HCT116 (cell line): ENCODE measurements at places on chromosomes 5 and 9. TPM values are rescaled to one million over a fixed set of nuclear protein-coding genes. Genes with fewer than 3 reads are reported as not detected.

Gene LCN9
- not detected for total RNA-seq

Gene TLE1
- 17.3 TPM for total RNA-seq

GRCh38 chr5:52867809-52868208, 80.1 kb downstream of the ITGA1 start:
- H3K27me3 ChIP-seq: no peaks in the 10 kb centered on the region
- H3K27ac ChIP-seq: no peak overlapping the region
- no peaks in the 10 kb centered on the region for H3K4me1 ChIP-seq

GRCh38 chr9:88641456-88642240, 106.7 kb downstream of the NXNL2 start:
- H3K4me1 ChIP-seq: no peaks in the 10 kb centered on the region
- H3K27me3 ChIP-seq: peaks cover 7% of the 10 kb centered on the region; the same call in 1 of the 2 replicates
- no peak overlapping the region for H3K27ac ChIP-seq
- no peak for DNase-seq
- H3K36me3 ChIP-seq: no peaks in the 10 kb centered on the region
- no peak overlapping the region for H3K4me3 ChIP-seq

DNA sequence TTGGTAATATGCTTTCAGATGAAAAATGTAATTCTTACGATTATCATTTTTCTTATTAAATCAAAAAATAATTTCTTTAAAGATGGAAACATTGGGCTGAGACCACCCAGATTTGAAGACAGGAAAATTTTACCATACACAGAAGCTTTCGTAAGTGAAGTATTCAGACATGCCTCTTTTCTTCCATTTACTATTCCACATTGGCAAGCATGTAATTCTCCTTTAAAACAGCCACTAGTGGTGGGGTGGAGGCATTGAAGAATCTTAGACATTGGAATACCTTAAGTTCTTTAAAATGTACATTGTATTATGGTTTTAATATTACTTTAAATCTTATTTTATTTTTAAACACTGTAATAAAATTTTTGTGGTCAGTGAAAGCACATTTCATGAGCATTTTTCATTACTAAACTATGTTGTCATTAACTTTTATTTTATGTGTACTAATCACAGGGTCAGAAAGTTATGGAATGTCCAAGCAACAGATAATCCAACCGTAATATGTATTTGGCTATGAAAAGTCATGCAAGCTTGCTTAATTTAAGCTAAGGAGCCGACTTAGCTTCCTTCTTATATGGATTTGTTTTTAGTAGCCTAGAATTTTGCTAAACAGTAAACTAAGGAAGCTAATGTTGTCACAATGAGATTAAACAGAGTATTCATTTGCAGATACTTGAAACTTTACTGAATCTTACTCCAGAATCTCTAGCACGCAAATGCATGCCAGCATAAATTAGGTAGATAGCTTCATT, 97.4 kb upstream of the ALDH1A1 start:
- H3K4me1 ChIP-seq: no peaks in the 10 kb centered on the region
- no peak overlapping the region for H3K27ac ChIP-seq
- H3K27me3 ChIP-seq: no peaks in the 10 kb centered on the region

- H3K36me3 ChIP-seq: no peaks in the 10 kb centered on the region
- H3K4me1 ChIP-seq: no peaks in the 10 kb centered on the region
- no peak overlapping the region for H3K4me3 ChIP-seq
- no peak overlapping the region for H3K27ac ChIP-seq
- no peak for DNase-seq
Measured at GRCh38 chr9:102521097-102521755, 473.9 kb upstream of the CYLC2 start.

GRCh38 chr5:19140276-19140675, 847.7 kb downstream of the CDH18 start:
- H3K36me3 ChIP-seq: no peaks in the 10 kb centered on the region
- no peaks in the 10 kb centered on the region for H3K4me1 ChIP-seq
- H3K27me3 ChIP-seq: no peaks in the 10 kb centered on the region
- no peak overlapping the region for H3K27ac ChIP-seq
- no peak for DNase-seq

Gene SPATA31E1
- total RNA-seq: not detected

Gene CCDC192
- total RNA-seq: not detected

DNA sequence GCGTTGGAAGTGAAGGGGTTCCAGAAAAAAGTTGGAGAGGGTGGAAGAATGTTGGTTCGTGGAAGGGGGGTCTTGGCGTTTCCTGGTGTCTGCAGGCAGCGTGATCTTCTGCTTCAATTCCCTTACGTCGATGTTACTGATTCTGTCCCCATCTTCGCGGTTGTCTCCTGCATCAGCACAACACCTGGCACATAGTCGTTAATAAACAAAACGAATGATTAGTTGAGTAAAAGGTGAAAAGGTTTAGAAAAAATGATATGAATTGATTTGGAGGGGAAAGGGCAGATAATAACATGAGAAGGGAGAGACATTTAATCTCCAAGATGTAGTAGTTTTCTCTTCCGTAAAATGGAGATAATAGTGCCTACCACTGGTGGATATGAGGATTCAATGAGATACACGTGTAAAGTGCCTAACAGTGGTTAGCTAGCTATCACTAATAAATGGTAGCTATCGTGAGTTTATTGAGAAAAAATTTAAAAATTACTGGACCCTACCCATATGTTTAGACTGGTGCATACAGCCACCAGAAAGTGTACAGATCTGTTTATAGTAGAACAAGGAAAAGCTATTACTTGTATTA, 556 bp downstream of the MTREX start:
- peaks cover 18% of the 10 kb centered on the region for H3K4me1 ChIP-seq
- H3K27ac ChIP-seq: peak overlapping the region; percentile 93
- no peaks in the 10 kb centered on the region for H3K36me3 ChIP-seq
- no peak for DNase-seq
- no peaks in the 10 kb centered on the region for H3K27me3 ChIP-seq
- H3K4me3 ChIP-seq: peak overlapping the region; percentile 89

DNA sequence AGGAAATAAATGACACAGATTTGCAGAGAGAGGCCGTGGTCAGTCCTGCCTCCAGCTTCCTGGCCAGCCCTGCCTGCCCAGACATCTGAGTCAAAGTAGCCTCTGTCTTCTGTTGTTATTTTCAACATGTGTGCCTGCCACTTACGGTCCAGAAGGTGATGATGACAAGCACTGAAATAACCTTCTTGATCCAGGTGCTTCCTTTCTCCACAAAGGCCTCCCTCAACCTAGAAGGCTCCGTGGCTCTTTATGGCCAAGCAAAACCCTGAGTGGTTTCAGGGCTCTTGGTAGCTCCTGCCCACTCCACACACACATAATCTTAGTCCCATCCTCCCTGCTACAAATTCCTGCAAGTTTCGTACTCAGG, 34.1 kb upstream of the SLC6A19 start:
- no peaks in the 10 kb centered on the region for H3K27me3 ChIP-seq
- H3K27ac ChIP-seq: no peak overlapping the region
- H3K4me1 ChIP-seq: no peaks in the 10 kb centered on the region; the same call in 1 of the 2 replicates

Gene NTRK2
- not detected for total RNA-seq

Gene TRAF1
- total RNA-seq: 1.7 TPM

DNA sequence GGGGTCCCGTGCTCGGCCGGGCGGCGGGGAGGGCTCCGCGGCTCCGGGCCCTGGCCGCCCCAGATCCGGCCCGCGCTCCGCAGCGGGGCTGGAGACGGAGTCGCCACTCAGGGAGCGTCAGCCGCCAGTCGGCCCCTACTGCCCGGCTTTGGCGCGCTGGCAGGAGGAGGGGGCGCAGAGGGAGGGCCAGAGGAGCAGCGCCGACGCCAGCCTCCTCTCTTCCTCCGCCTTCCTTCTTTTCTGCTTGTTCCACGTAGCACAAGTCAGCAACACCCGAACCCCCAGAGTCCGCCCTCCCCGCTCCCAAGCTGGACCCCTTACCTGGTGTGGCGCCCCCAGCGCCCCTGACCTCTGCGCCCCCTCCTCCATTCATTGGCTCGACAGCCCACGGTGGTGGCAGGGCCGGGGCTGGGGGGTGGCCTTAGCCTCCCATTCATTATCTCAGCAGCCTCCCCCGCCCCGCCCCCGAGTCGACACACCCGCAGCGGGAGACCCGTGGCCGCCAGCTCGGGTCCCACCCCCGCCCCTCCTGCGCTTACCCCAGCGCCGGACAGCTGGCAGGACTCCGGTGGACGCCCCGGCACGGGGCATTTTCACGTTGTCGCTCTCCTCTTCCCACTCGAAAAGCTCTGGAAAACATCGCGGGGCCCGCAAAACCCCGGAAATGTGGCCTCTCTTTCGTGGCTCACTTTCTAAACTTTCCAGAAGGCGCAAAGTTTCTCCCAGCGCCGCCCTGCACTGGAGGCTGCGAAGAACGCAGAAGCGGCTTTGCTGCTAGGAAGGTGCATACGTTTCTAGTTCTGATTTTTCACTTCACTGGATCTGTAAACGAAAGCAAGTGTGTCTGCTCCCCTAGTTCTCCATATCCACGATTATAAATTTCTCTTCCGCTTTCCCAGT, at the start of gene LPAR1:
Gene LPAR1 (minus strand): TSS at position 140 of the 900 bp plus-strand sequence. CDS start 66,353 bp downstream, outside the sequence.
- H3K4me1 ChIP-seq: peaks cover 23% of the 10 kb centered on the region
- peak within 1 kb of the TSS; percentile 75 for H3K27ac ChIP-seq
- peak within 1 kb of the TSS; percentile 85 for H3K4me3 ChIP-seq
- no peaks in the 10 kb centered on the region for H3K27me3 ChIP-seq
- no peaks in the 10 kb centered on the region for H3K36me3 ChIP-seq

DNA sequence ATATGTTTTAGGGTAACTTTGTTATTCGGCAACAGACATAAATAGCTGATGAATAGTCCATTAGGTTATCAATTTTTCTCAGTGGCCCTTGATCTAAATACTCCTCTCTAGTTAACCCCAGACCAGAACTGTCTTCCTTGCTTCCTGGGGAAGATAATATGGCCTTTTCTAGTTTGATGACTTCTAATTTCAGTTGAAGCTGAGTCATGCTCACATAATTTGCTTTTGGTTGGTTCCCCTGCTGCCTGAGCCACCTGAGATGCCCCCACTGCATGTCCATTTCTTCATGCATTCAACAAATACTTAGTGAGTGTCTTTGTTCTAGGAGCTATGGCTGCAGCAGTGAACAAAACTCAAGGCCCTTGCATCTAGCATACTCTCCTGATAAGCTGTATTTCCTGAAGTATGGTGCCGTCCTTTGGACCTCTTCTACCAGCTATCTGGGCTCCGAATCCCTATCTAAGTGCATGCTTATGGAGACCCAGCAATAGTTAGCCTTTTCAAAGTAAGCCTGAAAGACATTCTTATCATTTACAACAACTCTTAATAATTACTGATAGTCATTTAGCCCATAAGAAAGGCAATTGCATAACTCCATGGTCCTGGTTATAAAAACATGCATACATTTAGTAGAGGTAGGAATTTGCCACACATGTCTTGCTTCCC, 84.5 kb upstream of the SLC12A2 start:
- no peak for DNase-seq
- no peaks in the 10 kb centered on the region for H3K36me3 ChIP-seq
- no peak overlapping the region for H3K4me3 ChIP-seq

Gene SLC34A3
- 0.15 TPM for total RNA-seq

- DNase-seq: peak; percentile 38
- H3K27me3 ChIP-seq: peaks cover 7% of the 10 kb centered on the region; the same call in 1 of the 2 replicates
- no peak overlapping the region for H3K4me3 ChIP-seq
- no peak overlapping the region for H3K27ac ChIP-seq
- no peaks in the 10 kb centered on the region for H3K4me1 ChIP-seq
Measured at GRCh38 chr5:1772634-1773033, 27.0 kb downstream of the MRPL36 start.

GRCh38 chr5:126403876-126404275, 19.3 kb upstream of the GRAMD2B start:
- no peaks in the 10 kb centered on the region for H3K36me3 ChIP-seq
- no peak for DNase-seq
- H3K4me1 ChIP-seq: no peaks in the 10 kb centered on the region
- H3K27me3 ChIP-seq: no peaks in the 10 kb centered on the region
- H3K4me3 ChIP-seq: no peak overlapping the region

DNA sequence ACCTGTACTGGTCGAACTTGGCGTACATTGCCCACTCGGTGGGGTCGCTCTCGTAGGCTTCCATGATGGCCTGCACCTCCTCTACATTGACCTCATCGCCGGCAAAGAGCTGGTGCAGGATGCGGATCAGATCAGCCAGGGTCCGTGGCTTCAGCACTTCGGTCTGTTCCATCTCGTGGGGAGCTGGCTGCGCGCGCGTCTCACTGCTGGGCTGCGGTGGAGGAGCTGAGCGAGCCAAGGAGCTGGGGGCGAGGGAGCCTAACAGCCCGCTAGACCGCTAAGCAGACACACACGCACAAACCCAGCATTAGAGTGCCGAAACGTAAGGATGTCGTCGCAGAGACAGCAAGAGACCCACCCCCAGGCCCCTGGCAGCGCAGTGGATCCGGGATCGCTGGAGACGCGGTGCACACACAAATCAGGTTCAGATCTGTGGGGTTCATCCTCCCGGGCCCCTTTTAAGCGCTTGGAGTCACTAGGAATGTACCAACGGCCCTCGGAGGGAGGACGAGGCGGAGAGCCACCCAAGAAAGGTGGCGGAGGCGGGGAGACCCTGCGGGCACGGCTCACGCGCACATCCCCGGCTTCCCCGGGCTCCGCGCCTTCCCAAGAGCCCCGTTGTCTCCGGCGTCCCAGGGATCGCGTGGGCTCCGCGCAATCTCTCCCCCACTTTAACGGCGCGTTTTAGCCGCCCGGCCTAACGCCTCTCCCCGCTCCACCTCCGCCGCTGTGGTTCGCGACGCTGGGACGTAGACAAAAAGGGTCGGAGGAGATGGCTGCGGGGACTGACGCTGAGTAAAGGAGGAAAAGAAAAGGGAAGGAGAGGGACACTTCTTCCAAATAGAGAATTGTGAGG, at the start of gene CDO1:
Gene CDO1 (minus strand): TSS at position 434 of the 856 bp plus-strand sequence. CDS start 262 bp downstream, at position 172.
- H3K36me3 ChIP-seq: no peaks in the 10 kb centered on the region
- no peaks in the 10 kb centered on the region for H3K27me3 ChIP-seq
- no peak within 1 kb of the TSS for H3K4me3 ChIP-seq
- DNase-seq: no peak
- no peaks in the 10 kb centered on the region for H3K4me1 ChIP-seq

- no peak overlapping the region for H3K27ac ChIP-seq
- no peaks in the 10 kb centered on the region for H3K4me1 ChIP-seq
- no peak overlapping the region for H3K4me3 ChIP-seq
- DNase-seq: no peak
- H3K27me3 ChIP-seq: no peaks in the 10 kb centered on the region
Measured at GRCh38 chr5:106488407-106488806, 1182.3 kb downstream of the EFNA5 start.

- peak; percentile 28 for DNase-seq
- no peak overlapping the region for H3K4me3 ChIP-seq
- no peaks in the 10 kb centered on the region for H3K27me3 ChIP-seq
- H3K36me3 ChIP-seq: peaks cover 2% of the 10 kb centered on the region; the same call in 1 of the 2 replicates
- H3K27ac ChIP-seq: no peak overlapping the region
Measured at GRCh38 chr9:72203205-72203803, 54.1 kb downstream of the GDA start.
